ENCODE measurements at places on chromosomes 1 and 21.

DNA sequence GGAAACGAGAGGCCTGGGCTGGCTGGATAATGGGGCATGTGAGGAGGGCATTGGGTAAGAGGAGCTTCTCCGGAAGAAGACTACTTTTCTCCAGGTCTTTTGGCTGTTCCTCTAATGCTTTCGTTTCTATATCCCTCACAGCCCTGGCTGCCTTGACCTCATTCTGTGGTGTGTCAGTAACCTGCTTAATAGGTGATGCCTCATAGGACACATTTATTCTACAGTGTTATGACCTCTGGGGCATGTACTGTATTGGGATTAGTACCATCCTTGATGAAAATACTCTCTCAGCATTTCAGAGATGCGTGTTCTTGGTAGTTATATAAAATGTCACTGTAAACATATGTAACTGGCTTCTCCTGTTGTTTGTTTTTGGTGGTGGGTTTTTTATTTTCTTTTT, 40.1 kb downstream of the PGM1 start:
- no peak for DNase-seq

GRCh38 chr1:60867782-60868181, 214.6 kb upstream of the NFIA start:
- DNase-seq, result no peak

DNA sequence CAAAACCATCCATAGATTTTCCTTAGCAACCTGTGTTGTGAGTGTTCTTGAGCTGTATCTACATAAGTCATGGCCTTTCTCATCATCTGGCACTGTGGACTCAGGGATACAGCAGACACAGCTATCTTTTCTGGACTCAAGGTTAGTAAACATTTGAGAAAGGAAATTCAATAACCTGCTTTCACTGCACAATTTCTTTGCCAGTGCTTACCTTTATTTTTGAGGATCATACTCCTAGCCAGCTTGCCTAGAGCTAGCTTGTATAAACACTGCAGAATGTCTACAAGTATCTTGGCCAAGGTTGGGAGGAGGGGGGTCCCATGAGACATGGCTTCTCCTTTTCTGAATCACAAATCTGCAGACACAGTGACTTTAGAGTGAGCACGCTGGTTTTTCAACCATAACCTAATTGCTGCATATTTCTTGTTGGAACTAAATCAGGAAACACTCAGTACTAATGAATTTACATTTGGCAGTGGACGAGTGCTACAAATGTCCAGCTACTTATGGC, 27.2 kb downstream of the ADAMTS5 start:
- DNase-seq, result no peak

DNA sequence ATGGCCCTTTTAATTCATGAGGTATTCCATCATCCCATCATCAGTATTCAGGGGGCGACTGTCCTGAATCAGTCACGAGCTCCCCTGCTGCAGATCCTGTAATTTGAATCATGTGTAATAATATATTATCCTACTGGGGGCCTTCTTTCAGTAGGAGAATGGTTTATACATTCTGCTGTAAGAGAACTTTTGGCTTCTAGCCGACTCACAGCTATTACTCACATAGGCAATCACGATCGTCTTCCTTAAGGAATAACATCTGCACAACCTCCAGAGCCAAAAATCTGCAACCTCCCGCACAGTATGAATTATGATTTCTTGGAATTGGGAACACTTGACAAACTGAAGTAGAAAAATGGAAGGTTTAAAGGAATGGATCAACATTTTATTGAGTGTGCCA, 343.0 kb downstream of the USP25 start:
- DNase-seq, result no peak

Data from DMS79 treated with DMSO at 0.1 percent for 48 hours (cell line).